CD4-positive, alpha-beta T cell treated with Interleukin-4 for 1 hour (primary cell): ENCODE measurements at places on chromosomes 3 and 15.

- DNase-seq: no peak
Measured at GRCh38 chr15:23565395-23566070, at the start of gene MKRN3. TSS of gene MKRN3 (plus strand) at chr15:23565674. CDS start at chr15:23565783, 109 bp downstream.

DNA sequence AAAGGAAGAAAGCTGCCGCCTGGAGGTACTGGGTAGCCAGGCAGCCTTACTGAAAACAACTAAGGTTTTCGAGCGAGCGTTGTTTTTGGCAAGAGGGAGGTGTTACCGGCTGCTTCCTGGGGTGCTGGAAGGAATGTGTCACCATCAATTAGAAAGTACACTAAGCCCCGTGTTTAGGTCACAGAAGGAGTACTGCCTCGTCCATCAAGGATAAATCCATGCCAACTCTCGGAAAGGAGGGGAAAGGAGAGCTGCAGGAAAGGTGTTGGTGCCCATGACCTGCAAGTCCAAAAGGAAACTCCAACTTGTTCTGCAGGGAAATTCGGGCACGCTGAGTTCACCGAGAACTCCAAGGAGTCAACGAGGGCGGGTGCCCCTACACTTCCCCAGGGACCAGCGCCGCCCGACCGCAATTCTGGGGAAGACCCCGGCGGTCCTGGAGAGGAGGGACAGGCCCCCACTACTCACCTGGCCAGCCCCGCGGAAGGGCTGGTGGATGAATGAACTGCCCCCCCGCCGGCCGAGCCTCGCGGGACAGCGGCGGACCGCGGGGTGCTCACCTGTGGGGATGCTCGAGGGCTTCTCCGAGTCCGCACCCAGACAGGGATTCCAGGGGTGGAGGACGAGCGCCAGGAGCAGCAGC is 542 bp downstream of the PLOD2 start:
- no peak for DNase-seq

DNA sequence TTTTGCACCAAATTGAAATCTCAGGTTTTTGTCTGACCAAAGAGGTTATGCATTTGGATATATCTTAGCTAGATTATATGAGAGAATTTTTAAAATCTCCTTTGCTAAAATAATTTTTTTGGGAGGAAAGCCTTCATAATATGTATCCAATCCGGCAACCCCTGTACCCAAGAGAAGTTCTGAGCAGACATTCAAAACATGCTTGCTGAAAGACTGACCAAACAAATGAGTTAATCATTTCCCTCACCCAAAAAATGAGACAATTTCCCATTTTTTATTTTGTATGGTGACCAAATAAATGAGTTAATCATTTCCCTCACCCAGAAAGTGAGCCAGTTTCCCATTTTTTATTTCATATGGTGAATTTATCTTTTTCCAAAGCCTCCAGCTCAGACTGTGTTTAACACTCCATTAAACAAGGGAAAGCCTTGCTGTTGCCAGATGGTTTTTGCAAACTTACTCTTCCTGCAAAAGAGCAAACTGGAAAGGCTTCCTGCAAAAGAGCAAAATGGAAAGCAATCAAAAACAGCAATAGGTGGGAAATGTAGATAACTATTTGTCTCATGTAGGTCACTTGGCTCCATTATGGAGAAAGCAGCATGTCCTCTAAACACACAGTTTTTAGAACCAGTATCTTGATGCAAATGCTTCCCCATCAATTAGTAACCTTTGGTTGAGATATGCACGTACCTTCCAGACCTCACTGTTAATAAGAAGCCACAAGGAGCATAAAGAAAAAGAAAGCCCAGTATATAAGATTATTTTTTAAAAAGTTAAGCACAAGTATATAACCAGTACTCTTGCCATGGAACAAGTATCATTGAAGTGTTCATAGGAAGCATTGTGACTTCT is 78.4 kb upstream of the OSTN start:
- no peak for DNase-seq

DNA sequence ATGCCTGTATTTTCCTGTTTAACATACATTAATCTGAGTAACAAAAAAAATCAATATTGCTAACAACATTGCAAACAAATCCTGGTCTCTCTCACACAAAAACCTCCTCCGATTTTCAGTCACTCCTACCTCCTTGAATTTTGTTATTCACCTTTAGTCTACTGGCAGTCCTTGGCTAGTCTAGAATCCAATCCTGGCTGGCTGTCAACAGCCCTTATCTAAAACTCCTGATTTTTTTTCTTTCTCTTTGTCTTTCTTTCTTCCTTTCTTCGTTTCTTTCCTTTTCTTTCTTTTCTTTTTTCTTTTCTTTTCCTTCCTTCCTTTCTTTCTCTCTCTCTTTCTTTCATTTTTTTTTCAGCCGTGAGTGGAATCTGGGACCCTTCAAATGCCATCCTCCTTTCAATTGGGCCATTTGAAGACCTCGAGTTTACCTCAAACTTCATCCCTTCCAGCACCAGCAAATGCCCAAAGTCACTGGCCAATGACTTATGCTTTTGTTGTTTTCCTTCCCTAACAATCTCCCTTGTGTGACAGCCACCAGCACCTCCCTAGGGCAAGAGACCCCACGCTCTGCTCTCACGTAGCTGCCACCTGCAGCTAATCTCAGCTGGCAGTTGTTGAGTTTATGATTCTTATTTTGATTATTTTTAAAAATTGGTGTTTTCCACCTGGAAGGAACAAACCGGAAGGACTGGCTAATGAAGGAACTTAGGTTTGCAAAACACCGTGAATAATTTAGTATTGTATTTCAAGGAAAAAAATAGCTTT is 6.8 kb upstream of the ONECUT1 start:
- no peak for DNase-seq

- no peak for DNase-seq
Measured at GRCh38 chr15:52199271-52199670, 8.1 kb upstream of the GNB5 start.
